Activated T-helper 1 cell treated with Interleukin-2 at 50 U/mL for 16 hours (primary cell): ENCODE measurements at places on chromosomes 4 and X.

GRCh38 chrX:72176981-72177380, 4.6 kb upstream of the PIN4 start:
- DNase-seq, result no peak

- DNase-seq, result no peak
Observed at GRCh38 chr4:102641793-102642192, 119.0 kb downstream of the MANBA start.

DNA sequence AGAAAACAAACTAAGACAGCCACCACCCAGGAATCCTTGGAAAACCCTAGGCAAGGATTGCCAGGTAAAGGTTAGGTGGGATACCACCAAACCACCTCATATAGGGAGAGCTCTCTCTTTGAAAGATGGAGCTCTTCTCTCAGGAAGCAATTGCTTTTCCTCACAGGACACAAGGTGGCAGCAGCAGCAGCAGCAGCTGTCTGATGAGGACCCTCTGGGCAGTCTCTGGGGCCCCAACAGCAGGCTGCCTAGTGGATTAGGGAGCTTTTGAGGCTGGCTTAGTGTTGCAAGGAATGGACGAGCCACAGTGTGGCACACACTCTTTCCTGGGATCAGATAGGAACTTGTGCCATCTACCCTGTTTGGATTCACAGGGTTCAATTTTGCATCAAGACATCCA, 41.4 kb upstream of the CHRDL1 start:
- no peak for DNase-seq

- no peak for DNase-seq
Observed at GRCh38 chrX:19089555-19090040, 32.7 kb downstream of the ADGRG2 start.

DNA sequence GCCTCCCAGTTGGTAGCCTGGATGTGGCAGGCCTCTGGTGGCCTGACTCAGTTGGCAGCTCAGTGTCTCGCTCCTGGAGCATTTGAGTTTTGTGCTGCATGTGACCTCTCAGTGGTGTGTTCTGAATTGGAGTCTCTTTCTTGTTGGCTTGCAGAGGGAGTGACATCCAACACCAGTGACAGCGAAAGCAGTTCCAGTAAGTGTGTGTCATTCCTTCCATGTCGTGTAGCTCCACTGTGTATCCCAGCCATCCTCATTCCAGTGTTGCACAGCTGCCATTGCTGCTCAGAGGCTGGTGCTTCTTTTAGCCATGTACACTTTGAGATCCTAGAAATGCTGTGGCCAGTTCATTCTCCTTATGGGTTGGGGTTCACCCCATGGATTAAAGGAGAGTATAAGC, 52.4 kb downstream of the DLG3 start:
- no peak for DNase-seq

DNA sequence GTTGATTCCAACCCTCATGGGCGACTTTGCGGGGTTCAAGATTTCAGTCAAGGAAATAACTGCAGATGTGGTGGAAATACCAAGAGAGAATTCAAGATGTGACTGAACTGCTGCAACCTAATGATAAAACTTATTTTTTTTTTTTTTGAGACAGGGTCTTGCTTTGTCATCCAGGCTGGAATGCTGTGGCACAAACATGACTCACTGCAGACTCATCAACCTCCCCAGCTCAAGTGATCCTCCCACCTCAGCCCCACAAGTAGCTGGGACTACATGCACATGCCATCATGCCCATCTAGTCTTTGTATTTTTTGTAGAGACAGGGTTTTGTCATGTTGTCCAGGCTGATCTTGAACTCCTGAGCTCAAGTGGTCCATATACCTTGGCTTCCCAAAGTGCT, 19.5 kb upstream of the WDFY3 start:
- no peak for DNase-seq

- no peak for DNase-seq
Observed at GRCh38 chrX:150719621-150720020, 26.4 kb downstream of the MTMR1 start.
